ENCODE measurements at places on chromosomes 5 and 9.

DNA sequence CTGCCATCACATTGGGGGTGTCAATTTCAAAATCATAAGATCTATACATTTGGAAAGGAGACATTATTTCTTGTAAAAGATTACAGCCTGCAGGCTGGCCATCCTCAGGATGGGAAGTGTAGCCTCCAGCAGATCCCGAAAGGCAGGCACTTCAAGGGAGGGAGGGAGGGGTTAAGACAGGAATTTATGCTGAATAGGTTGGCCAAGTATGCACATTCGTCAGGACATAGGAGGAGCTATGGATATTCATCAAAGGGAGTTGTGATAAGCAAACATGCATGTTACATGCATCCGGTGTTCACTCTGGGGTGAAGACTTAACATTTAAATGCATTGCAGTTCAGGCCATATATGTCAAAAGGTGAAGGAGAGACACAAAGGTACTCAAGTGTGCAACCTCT lies 119.4 kb downstream of the CEP120 start:
- no peak for DNase-seq

DNA sequence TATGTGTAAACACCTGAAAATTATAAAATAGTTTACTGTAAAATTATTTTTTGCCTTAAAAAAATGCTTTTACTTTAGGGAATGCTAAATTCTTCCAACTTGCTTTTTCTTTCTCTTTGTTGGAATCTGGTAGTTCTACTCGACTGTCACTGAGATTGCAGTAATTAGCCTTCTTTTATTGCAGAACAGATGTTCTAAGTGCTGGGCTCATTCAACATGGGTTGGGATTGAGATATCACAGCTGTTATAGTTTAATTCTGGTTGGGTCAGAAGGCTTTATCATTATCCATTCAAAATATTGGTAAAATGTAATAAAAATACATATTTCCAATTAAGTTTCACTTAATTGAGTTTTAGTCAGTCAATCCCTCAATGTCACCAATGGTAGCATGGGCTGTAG lies 686.7 kb downstream of the CDH18 start:
- no peak for DNase-seq

- DNase-seq = no peak
These were observed 1.8 kb upstream of the LNPEP start for GRCh38 chr5:96933764-96934707.

GRCh38 chr5:38695021-38695958 lies 138.8 kb upstream of the LIFR start:
- no peak for DNase-seq

GRCh38 chr5:148140846-148141245 lies 27.5 kb upstream of the SPINK14 start:
- DNase-seq = no peak

GRCh38 chr5:158375531-158375930 lies 516.6 kb upstream of the CLINT1 start:
- DNase-seq = no peak

DNA sequence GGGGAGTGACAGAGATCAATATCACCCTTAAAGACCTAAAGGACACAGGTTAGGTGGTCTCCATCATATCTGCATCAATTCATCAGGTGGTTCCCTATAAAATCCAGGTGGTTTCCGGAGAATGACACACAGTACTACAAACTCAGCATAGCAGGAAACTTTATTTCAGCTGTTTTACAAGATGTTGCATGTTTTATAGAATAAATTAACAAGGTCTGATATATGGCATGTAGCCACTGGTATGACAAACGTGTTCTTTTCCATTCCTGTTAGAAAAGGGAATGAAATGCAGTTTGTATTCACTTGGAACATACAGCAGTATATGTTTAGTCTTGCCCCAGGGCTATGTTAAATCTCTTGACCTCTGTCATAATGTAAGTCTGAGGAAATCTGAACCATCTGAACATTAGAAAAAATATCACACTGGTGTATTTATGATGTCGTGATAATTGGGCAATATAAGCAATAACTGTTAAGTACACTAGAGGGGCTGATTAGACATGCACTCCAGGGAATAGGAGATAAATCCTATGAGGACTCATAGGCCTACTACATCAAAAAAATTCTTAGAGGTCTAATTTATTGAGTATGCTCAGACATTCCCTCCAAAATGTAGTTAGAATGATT lies 42.2 kb upstream of the TNFSF8 start:
- DNase-seq = no peak

DNA sequence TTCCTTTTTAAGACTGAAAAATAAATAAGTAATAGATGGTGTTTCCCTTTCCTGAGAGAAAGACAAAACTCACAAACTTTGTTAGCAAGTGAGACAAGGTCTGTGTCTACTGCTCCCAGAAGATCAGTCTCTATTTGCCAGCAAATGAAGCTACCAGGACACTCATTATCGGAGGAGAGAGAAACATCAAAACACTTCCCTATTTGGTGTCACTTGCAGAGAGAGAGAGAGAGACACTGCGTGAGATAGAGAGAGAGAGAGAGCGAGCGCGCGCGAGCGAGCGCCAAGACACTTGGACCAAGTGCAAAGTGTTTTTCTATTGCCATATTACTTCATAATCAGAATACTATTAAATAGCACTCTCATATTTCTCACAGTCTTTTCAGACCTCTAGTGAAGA lies 142.7 kb downstream of the KCNN2 start:
- no peak for DNase-seq

DNA sequence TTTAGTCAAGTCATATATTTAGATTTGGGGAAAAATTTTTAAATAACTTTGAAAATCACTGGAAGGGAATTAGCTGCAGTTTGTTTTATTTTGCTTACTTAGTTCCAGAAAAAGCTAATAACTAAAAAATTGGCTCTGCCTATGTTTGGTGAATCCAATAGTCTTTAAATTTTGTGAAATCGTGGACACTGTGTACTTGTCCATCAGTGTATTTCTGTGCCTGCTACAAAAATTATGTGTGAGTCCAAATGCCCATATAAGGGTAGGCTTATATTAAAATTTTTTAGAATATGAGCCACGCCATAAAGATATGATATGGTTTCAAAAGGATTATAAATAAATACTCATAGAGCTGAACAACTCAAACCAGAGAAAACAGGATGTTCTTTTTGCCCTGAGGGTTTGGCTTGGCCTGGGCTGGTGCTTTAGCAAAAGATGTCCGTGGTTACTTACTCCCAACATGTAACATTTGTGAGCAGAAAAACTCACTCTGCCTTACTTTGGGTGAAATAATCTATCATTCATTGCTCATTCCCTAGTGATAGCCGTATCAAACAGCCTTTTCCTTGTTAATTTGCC lies 133.2 kb upstream of the PRLR start:
- DNase-seq = no peak

GRCh38 chr9:115415450-115415849 lies 297.5 kb upstream of the TNC start:
- DNase-seq = no peak

GRCh38 chr9:6819529-6819928 lies 61.8 kb downstream of the KDM4C start:
- DNase-seq = no peak

DNA sequence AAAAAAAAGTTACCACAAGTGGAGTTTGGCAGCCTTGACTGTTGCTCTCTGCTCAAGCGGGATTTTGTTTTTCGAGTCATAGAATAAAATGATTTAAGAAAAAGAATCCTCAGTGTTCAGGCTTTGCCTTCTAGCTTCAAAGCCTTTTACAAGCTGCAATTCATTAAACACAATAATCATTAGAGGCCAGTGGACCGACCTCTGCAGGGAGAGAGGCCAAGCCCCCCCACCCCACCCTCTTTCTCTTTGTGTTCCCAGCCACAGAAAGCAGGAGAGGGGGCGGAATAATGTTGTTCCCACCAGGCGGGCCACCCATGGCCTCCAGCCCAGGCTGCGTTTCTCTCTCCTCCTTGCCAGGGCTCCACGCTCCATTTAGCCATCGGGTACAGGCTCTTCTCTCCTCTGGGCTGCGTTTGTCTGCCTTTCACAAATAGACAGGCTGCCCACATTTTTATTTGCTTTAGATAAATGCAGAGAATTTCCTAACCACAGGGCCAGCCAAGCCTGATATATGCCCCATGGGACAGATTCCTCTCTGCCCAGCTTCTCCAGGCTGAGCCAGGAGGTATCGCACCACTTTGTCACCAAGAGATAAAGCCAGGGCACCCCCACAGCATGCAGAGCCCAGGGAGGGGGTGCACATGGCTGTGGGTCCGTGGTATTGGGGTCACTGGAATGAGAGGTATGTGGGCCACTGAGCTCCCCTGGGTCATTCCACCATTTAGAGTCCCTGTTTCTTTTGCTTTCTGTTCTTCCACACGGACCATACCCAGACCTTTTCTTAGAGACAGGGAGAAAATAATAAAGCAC lies 318.8 kb downstream of the PIK3R1 start:
- no peak for DNase-seq

DNA sequence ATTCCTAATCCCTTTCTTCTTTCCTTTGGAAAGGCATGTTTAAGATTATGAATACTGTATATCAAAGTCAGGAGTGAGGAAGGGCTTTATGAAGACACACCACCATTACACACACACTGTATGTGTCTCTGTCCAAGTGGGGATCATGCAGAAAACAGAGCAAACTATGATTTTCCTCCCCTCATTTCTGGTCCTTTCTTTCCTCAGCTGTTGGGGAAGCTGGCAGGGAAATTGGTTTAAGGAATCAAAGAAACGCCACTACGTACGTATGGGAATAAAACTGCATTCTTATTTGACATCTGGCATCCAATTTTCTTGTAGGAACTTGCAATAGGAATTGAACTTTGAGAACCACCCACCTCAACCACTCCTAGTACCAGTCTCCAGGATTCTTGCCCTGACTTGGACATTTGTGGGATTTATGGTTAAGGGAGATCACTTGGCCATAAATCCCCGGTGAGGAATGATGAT lies 125.8 kb downstream of the PDE4D start:
- DNase-seq = no peak

- DNase-seq = no peak
These were observed 1007.1 kb downstream of the PTPRD start for GRCh38 chr9:9605681-9606080.

- no peak for DNase-seq
These were observed 94.0 kb downstream of the CAVIN4 start for GRCh38 chr9:100671898-100672297.

- no peak for DNase-seq
These were observed 23.4 kb downstream of the DBH start for GRCh38 chr9:133659516-133659915.

GRCh38 chr5:133952729-133953567 lies 15.5 kb downstream of the C5orf15 start:
- DNase-seq = no peak

GRCh38 chr9:113482341-113482740 lies 18.8 kb downstream of the RGS3 start:
- DNase-seq = no peak

GRCh38 chr9:30075451-30076199 lies 2308.8 kb upstream of the ACO1 start:
- no peak for DNase-seq

- no peak for DNase-seq
These were observed 38.6 kb downstream of the NFIB start for GRCh38 chr9:14275331-14275730.

- DNase-seq = no peak
These were observed 21.4 kb upstream of the PITX1 start for GRCh38 chr5:135055396-135055795.

- no peak for DNase-seq
These were observed 1138.2 kb upstream of the CDH18 start for GRCh38 chr5:21126236-21126635.

GRCh38 chr5:31755676-31756230 lies 116.8 kb downstream of the PDZD2 start:
- no peak for DNase-seq

DNA sequence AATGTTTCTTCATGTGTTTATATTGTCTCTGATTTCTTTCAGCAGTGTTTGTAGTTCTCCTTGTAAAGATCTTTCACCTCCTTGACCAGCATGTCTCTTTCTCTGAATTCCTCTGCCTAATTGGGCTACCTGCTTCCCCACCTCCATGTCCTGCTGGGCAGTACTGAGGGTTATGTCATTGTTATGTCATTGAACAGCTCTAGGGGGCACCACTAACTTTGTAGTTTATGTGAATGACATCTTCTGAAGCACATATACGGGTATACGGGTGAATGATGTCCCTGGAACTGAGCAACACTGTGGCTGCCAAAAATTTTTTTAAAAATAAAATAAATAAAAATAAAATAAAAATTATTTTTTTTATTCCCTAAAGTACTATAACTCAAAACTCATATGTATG lies 16.9 kb upstream of the SNCAIP start:
- no peak for DNase-seq

DNA sequence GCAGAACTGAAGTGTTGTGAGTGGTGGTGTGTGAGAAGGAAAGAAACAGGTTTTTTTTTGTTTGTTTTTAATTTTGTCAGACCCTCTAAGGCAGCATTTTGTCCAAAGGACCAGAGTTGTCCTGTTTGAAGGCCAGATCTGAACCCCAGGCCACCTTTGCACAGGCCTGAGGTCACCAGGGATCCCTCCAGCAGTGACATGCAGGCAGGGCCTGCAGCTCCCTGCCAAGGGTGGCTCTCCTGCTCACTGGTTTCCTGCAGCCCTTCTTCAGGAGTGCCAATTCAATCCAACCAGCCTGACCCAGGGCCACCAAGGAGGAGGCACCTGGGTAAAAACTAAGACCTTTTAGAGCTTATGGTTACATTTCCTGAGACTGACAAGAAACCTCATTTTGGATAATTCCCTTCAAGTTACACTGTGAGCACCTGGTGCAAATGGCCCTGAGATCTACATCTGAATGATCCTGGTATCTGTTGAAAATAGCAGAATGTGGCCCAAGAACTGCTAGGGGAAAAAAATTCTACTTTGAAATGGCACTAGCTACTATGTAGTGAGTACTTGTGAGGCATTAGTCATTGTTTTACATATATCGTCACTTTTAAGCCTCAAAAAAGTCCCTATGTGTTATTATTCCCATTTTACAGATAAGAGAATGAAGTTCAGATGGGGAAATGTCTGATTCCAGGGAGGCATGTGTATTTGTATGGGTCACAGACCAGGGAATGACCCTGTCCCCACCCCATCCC lies 33.5 kb upstream of the SMU1 start:
- DNase-seq = no peak

DNA sequence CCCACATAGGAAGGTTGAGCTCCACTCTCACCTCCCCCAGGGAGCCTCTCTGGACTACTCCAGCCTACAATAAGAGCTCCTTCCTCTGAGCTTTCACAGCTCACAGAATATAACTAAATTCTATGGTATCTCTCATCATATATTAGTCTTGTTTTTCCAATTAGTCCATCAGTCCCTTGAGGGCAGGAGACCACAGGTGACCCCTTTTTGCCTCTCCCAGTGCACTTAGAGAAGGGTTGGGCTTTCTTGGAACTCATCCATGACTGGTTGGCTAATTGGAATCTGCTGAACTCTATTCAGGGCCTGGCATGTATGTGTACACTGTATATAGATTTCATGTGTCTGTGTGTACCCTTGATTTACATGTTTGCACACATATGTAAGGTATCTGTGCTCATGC lies 50.4 kb upstream of the ARAP3 start:
- no peak for DNase-seq

DNA sequence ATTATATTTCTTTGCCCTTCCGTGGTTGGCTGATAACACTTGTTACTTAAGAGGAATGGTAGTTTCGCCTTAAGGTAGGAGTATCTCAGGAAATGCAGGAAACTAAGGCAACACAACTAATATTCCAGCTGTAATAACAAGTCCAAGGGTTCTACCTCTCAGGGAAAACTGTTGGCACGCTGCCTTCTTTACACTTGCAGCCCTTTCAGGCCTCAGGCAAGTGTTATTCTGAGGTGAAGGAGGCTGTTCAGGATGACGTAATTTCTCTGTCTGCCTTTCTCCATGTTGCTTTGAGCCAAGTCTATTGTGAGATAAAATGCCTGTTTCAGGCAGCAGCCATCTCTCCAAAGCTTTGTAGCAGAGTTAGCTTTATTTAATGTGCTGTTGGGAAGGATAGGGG lies 38.0 kb downstream of the VCAN start:
- DNase-seq = no peak

- no peak for DNase-seq
These were observed 47.2 kb downstream of the GPBP1 start for GRCh38 chr5:57221049-57221568.

All from T-helper 9 cell (primary cell).